Activated T-helper 1 cell treated with Interleukin-2 at 50 U/mL for 16 hours (primary cell): ENCODE measurements at places on chromosomes 2 and 18.

DNA sequence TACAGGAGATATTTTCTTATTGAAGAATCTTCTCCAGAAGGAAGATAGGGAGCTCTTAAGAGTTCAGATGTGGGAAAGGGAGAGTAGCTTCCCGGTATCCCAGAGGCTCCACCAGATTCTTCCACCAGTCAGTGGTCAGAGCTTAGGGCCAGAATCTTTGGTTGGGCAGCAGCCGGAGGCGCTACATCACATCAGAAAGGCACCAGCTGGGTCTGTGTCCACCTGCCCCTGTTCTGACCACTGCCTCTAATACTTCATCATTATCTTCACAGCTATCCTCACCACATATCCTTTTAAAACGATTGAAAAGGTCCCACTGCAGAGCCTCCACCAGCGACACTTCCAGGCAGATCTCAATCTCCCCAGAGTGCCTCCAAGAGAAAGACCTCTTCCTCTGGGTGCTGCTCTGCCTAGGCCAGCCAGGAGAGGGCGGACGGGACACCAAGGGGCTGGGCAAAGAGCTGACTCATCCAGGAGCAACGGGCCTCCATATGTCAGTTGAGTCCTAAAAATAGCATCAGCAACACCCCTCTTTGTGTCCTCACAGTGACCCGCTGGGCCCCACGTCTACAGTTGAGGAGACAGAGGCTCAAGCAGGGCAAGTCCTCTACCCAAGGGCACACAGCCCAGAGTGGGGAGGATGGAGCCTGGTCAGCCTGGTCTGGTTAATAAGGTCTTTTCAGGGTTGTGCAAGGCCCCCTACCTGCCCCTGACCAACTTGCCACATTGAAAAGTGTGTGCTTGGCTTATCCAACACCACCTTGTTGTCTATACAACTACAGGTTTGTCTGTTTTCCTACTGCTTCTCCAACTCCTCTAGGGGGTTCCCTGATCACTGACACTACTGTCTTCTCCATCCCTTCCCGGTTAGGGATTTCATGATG, 81.2 kb downstream of the ADD2 start:
- no peak for DNase-seq

DNA sequence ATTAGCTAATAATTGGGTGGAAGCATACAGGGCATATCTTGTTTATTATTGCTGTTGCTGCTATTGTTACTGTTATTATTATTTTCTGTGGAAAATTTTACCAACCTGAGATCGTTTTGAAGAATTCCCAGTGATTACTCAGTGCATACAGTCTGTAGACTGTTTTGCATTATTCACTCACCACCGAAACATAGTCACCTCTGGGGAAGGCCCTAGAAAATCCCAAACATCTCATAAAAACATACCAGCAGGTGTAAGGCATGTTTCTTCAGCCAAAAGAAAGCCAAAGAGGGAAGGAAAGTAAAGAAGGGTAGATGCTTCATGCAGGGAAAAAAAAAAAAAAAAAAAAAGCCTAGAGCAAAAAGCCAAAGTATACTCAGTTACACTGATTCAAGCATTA, 647.7 kb downstream of the BCL11A start:
- no peak for DNase-seq

DNA sequence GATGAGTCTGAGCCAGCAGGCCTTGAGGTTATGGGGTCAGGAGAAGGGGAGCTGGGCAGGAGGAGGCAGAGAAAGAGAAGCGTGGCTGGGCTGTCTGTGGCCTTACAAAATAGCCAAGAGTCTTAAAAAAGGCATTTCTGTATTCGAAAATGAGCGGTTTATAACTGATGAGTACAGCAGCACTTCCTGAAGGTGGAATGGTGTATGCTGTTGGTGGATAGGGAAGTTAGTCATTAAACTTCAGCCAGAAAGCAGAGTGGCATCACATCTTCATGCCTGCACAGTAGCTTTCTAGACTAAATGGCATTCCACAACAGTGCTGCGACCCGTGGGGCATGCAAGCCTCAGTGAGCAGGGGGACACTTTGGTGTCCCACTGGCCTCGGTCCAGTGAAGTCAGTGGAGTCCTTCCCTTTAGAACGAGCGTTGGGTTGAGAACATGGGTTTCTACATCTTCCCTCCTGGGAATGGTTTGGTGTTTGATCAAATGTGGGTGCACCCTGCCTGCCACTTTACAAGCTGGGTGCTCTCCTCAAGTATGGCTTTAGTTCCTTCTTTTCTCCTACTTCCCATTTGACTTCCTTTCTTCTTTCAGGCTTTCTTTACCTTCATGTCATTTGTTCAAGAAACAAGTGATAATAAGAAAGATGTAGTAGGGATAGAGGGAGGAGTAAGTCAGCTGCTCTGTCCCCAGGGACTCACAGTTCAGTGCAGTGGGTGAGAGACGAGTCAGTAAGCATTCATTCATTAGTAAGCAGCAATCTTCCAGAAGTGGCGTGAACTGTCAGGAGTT, 96.3 kb downstream of the ARMC9 start:
- no peak for DNase-seq

- DNase-seq: no peak
These were observed 47.2 kb downstream of the TET3 start for GRCh38 chr2:74031959-74032287.

- DNase-seq: no peak
These were observed 74.1 kb downstream of the POLR1A start for GRCh38 chr2:86031606-86032005.

DNA sequence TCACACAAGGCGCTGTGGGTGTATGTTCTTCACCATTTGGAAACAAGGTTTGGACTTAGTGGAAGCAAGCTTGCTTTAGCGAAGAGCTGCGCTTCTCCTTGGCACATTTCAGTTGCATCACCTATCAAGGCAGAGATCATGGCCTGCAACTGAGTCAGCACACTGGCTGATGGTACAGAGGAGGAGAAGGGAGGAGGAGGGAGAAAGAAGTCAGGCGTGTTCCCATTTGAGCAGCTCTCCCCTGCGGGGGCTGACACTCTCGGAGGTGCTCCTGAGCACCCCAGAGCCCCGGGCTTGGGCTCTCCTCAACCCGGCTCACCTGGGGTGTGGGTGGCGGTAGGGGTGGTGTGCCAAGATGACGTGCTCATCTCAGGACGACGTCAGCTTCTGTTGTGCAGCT, 6.0 kb upstream of the SERPINB5 start:
- DNase-seq: no peak

DNA sequence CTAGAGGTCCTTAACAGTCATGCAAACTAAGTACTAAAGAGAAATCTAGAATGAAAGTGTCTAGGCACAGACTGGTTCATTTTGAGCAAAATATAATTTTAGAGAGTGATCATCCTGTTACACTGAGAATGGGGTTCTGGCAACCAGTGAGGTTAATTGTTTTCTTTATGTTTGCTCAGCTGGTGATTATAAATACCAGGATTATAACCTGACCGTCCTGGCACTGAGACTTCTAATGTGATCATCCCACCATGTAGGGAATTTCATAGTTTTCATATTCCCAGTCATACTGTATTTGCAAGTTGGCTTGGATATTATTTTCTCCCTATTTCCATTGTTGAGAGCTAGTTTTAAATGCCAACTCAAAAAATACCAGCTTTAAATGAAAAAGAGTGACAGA, 852.5 kb upstream of the LRATD1 start:
- DNase-seq: no peak

DNA sequence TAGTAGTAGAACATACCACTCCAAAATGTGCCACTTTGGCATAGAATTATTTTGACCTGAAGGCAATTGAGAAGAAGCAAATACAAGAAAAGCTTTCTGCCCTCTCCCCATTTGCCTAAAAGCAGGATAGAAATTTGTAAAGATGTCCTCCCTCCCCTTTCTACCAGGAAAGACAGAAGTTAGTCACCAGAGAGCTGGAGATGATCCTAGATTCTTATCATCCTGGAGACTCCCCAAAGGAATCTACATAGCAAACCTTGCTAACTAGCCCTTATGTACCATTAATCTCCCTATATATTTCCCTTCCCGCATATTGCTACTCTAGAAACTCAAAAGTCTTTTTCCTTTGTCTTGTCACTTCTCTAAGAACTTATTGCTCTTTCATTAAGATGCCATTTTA, 12.6 kb upstream of the TMEM37 start:
- no peak for DNase-seq

GRCh38 chr2:162926907-162927306, 88.3 kb upstream of the KCNH7 start:
- DNase-seq: no peak
